ENCODE measurements at places on chromosomes 5 and 9.

DNA sequence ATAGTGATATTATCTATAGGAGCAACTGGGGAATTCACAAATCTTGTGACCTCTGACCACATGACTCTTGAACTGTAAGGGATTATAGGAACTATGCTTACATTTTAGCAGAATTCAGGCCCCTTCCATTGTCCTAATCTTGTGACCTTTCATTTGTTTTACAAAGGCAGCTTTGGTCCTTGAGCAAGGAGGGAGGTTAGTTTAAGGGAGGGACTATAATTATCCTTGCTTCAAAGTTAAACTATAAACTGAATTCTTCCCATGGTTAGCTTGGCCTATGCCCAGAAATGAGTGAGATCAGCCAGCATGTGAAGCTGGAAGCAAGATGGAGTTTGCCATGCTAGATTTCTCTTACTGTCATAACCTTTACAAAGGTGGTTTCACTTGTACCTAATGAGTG is 51.2 kb downstream of the TARS1 start:
- no peak for DNase-seq

GRCh38 chr5:95403996-95404395 is 12.8 kb downstream of the FAM81B start:
- DNase-seq = no peak

DNA sequence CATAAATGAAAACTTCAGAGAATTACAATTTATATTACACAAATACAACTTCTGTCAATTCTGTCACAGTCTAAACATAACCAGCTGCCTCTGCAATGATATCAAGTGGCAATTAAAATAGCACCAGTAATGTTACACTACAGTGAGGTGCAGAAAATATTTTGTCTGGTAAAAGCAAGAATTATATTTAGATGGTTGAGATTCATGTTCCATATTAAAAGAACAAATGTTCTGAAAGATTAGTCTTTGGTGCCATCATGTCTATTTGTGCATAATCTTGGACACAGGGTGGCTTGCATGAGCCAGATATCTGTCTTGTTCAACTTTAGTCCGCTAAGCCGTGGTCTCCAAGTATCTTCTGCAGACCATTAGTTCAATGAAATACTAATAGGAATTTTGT is 29.0 kb upstream of the PRR16 start:
- DNase-seq = no peak

GRCh38 chr5:73391441-73391881 is 57.1 kb downstream of the FOXD1 start:
- no peak for DNase-seq

DNA sequence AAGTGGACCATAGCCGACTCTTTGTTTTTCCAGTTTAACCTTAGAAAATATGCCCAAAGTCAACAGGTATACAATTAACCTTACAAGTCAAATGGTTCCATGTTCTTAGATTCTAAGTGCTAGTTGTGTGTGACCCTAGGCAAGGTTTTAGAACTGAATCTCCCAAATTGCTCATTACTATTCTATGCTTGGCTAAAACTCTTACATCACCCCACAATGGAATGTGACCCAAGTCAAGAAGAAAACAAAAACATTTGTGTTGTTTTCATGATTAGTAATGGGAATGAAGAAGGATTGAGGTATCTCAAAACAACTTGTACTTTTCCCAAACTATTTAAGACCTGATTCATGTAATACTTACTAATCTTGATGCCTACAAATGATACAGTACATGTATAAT is 159.2 kb downstream of the ARRDC3 start:
- no peak for DNase-seq

DNA sequence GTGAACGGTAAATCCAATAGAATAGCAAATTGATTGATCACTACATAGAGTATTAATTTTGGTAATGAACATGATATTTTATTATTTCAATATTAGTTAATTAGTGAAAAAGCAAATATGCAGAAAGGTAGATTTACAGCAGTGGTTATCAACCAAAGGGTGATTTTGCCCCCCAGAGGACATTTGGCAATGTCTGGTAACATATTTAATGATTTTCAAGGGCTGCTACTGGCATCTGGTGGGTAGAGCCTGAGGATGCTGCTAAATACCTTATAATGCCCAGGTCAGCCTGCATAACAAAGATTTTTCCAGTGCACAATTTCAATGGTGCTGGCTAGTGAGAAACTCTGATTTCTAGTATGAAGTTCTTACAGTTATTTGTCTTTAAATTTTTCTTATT is 1313.7 kb downstream of the PTPRD start:
- no peak for DNase-seq

DNA sequence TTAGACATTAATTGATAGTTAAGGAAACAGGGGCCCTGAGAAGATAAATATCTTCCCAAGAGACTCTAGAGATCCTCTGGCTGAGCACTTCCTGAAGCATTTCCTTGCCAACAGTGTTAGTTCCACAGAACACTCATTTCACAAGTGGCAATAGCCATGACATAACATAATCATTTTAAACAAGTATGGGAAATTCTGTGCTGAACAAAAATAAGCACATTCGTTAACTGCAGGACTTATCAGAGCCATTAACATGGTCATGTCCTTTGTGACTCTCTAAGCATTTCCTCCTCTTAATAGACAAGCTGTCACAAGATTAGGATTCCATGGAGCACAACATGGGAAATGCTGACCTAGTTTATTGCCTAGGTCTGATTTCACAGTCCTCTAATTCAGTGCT is 184.9 kb downstream of the SNX18 start:
- DNase-seq = no peak

- no peak for DNase-seq
Observed at GRCh38 chr5:1074816-1075554, 36.9 kb downstream of the SLC12A7 start.

DNA sequence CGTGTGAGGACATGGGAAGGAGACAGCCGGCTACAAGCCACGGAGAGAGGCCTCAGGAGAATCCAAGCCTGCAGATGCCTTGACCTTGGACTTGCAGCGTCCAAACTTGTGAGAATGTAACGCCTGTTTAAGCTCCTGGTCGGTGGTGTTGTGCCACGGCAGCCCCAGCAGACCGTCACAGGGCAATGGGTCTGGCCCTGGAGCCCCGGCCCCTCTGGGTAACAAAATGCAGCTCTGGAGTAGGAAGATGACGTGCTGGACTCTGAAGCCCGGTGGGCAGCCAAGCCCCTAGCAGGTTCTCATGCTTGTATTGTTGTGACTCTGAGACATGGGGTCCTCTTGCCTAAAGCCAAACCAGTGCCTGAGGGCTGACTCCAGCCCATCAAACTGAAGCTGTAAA is 174.7 kb downstream of the IRX2 start:
- DNase-seq = no peak

- DNase-seq = no peak
Observed at GRCh38 chr5:76791461-76791860, 27.4 kb upstream of the F2RL1 start.

DNA sequence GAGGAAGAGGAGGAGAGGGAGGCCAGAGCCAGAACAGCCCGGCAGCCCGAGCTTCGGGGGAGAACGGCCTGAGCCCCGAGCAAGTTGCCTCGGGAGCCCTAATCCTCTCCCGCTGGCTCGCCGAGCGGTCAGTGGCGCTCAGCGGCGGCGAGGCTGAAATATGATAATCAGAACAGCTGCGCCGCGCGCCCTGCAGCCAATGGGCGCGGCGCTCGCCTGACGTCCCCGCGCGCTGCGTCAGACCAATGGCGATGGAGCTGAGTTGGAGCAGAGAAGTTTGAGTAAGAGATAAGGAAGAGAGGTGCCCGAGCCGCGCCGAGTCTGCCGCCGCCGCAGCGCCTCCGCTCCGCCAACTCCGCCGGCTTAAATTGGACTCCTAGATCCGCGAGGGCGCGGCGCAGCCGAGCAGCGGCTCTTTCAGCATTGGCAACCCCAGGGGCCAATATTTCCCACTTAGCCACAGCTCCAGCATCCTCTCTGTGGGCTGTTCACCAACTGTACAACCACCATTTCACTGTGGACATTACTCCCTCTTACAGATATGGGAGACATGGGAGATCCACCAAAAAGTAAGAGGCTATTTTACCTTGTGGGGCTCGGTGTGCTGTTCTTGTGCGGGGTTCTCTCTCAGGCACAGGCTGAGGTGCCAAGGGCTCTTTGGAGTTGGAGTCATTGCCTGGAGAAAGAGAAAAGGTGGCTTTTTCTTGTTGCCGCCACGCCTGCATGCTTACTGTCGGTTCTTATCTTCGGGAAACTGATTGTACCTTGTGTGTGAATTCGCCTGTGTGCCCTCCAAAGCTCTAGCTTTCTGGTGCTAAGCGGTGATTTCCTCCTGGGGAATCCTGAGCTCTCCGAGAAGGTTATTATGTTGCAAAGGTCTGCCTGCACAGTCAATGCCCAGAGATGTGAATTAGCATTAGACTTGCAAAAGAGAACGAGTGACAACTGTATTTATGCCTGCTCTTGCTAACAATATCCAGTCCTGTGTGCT is at the start of gene ISL1:
TSS of gene ISL1 (plus strand) at position 318 of the 991 bp plus-strand sequence. CDS start at position 542, 224 bp downstream.
- no peak for DNase-seq

- no peak for DNase-seq
Observed at GRCh38 chr5:64566310-64566916, 60.6 kb downstream of the RGS7BP start.

GRCh38 chr5:174843263-174844250 is 119.2 kb downstream of the MSX2 start:
- no peak for DNase-seq

GRCh38 chr5:55868846-55869245 is 17.7 kb downstream of the IL31RA start:
- DNase-seq = no peak

GRCh38 chr9:37906312-37907239 is 2.6 kb upstream of the SLC25A51 start:
- DNase-seq = no peak

GRCh38 chr5:98770209-98770910 is 3.1 kb upstream of the RGMB start:
- no peak for DNase-seq

DNA sequence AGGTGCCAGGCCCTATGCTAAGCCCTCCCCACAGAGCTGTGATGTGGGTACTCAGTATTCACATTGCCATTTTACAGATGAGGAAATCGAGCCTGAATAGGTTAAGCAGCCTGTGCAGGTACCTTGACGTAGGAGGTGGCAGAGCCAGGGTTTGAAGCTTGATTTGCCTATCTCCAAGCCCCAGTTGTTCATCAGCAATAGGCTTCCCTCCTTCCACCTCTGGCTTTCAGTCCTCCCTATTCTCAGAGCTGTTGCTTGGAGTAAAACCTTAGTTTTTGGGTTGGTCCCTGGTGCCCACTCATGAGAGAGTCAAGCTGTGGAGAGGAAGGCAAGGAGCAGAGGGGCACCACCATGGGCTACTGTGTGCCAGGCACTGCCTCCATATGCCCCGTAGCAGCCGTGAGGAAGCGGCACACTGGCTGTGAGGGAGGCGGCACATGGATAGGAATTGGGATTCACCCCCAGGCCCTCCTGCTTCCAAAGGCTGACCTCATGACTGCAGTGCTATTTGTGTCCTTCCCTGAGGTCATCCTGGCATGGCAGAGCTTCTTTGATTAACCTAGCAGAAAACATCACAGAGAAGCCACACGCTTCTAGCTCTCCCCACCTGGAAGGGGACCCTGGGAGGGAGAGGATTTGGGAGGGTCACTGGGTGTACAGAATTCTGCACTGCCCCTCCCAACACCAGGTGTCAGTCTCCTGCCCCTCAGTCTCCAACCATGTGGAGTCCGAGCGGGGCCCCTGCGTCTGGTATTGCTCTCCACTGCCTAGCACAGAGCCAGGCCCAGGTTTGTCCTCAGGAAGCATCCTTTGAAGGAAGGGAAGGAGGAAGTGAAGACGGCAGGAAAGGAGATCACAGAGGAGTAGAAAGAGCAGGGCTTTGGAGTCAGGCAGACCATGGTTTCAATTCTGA is 109.8 kb downstream of the RGS3 start:
- no peak for DNase-seq

DNA sequence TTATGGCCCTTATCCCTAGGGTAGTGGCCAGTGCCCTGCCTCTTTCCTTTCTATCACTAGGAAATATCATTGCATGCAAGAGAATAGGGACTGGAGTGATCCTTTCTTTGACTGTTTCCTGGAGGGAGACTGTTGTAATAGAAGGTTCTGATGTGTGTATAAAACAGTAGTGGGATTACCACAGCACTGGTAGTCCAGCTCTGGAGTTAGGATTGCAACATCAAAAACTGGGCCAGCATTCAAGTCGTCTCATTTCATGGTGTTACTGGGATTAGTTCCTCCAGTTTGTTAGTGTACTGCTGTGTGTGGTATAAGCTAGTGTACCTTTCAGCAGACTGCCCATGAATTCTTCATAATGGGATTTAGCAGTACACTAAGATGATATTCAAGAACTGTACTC is 45.8 kb downstream of the KIAA1958 start:
- DNase-seq = no peak

GRCh38 chr9:92989561-92989960 is 42.2 kb downstream of the FGD3 start:
- no peak for DNase-seq

GRCh38 chr5:123278284-123278683 is 144.9 kb downstream of the CEP120 start:
- no peak for DNase-seq

GRCh38 chr9:133811471-133811870 is 73.3 kb upstream of the SARDH start:
- DNase-seq = no peak

- no peak for DNase-seq
Observed at GRCh38 chr5:172646716-172647285, 5.7 kb downstream of the NEURL1B start.

- DNase-seq = no peak
Observed at GRCh38 chr9:110876929-110877328, 161.3 kb downstream of the LPAR1 start.

DNA sequence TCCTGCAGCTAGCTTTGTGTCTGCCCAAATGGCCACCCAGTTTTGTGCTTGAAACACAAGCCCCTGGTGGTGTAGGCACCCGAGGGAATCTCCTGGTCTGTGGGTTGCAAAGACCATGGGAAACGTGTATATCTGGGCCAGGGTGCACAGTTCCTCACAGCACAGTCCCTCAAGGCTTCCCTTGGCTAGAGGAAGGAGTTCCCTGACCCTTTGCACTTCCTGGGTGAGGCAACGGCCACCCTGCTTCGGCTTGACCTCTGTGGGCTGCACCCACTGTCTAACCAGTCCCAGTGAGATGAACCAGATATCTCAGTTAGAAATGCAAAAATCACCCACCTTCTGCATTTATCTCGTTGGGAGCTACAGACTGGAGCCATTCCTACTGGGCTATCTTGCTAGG is 865.0 kb upstream of the ACO1 start:
- DNase-seq = no peak

GRCh38 chr5:67426961-67427849 is 230.6 kb upstream of the CD180 start:
- no peak for DNase-seq

DNA sequence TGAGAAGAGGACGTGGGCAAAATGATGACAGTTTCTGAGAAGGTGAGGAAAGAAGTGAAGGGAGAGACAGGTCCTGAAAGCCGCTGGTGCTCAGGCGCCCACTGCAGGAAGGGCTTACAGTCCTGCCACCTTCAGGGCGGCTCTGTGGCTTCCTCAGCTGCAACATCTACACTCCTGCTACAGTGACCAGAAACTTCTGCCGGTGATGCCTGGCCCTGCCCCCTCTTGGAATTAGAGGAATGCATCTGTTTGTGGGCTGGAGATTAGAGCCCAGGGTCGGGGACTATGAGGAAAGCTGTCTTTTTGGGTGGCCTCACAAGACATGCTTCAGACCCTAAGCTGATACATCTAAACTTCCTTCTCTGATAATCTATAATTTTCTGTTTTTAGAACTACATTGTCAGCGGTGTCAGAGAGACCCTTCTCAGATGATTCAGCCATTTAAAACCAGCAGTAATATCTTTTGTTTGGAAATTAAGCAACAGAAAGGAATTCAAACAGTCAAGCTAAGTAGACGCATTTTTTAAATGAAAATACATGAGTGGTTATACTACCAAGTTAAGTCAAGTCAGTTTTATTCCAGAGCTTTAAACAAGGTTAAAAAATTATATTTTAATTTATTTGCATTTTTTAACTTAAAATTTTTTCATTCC is 30.4 kb downstream of the PRDM6 start:
- DNase-seq = no peak

Measured in activated CD4-positive, alpha-beta T cell treated with anti-CD3 and anti-CD28 coated beads for 1 hour (primary cell).